ENCODE measurements at places on chromosomes 3 and 15.
A peak's percentile ranks its signal among the peaks of the same experiment; 100 is the strongest.

DNA sequence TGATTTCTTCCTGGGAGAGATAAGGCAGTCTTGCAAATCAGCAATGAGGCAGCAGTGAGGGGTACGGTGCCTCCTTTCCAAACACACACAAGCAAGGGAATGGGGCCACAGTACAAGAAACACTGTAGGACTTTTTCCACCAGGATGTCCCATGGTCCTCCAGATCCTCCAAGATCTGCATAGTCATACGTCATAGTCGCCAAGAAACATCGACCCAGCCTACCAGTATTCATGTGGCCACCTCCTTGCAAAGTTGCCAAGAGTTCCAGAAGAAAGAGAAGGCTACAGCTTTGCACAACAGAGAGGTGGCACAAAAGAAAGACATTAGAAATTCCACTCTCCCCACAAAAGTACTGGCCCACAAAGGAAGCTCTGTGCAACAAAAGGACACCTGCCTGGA lies 257.9 kb downstream of the CTNNB1 start:
- DNase-seq = no peak

DNA sequence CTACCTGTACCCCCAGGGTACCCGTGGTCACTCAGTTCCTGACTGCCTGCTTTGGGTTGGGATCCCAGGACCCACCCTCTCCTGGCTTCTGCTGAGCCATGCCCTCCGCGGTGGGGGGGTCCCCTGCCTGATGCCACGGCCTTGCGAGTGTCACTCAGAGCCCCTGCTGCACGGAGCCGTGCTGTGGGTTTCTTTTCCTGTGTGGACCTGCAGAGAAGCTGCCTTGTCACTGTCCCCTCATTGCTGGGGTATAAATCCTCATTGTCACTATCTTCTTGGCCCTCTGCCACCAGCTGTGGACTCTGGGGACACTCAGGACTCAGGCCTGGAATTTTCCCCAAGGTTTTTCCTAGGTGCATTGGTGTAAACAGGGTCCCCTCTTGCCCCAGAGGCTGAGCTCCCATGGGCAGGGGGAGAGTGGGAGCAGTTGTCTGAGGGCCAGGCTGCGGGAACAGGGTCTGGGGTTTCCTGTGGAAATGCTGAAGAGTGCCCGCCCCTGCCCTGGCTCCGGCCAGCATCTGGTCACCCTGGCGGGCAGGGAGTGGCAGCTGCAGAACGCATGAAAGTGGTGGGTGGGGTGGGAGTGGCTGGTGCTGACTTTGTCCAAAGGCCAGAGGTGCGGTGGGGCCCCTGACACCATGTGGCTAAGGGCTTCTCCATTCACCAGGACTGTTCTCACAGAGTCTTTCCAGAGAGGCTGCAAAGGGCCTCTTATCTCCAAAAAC lies 191.7 kb downstream of the GOLGA6L6 start:
- DNase-seq = no peak

- peak; percentile 38 for DNase-seq
Measured at GRCh38 chr3:142904639-142905436, 16.0 kb upstream of the PCOLCE2 start.

- no peak for DNase-seq
Measured at GRCh38 chr3:18085429-18085828, 339.7 kb downstream of the SATB1 start.

DNA sequence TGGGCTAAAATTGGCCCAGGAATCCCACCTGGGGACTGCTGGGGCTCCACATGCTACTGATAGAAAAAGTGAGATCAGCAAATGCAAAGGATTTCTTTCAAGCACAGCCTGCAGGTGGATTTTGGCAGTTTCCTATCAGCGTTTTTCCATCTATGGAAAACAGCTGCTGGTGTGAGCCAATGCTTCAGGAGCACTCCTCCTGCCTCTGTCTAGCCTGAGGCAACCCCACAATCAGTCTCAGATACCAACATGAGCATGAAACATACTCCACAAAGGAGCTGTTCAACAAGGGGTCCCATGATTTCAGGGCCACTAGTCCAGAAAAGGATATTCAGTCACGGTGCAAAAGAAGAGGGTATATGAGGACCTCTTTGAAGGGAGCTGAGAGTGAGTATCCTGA lies 311.5 kb upstream of the THBS1 start:
- no peak for DNase-seq

- no peak for DNase-seq
Measured at GRCh38 chr3:169880576-169881250, 11.0 kb upstream of the LRRC31 start.
